ENCODE measurements at places on chromosomes 4 and X. TPM values are rescaled to one million over a fixed set of nuclear protein-coding genes. Genes with fewer than 3 reads are reported as not detected.

The FAM241A gene
- total RNA-seq: 4.4 TPM

The HS6ST2 gene
- 0.14 TPM for total RNA-seq

The COX18 gene
- 10.9 TPM for total RNA-seq

The CT47C1 gene
- total RNA-seq: not detected

The MAGEC3 gene
- not detected for total RNA-seq

DNA sequence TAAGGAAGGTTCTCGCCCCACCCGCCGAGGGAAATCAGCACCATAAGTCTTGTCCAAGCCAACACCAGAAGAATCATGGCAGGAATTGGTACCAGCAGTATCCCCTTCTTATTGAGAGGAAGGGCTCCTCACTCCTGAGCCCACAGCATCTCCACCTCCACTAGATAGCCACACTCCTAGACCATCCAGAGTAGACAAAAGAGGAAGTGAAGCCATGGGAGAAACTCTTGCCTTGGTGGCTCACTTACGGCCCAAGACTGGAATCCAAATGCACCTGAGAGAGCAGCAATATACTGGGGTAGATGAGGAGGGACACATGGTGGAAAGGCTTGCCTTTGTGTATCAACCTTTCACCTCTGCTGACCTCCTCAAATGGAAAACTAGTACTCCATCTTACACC lies 255.3 kb upstream of the PRKX start:
- H3K27ac ChIP-seq: no peak overlapping the region
- H3K4me3 ChIP-seq: no peak overlapping the region
- H3K4me1 ChIP-seq: no peaks in the 10 kb centered on the region
- H3K27me3 ChIP-seq: no peaks in the 10 kb centered on the region
- no peak for DNase-seq

- no peaks in the 10 kb centered on the region for H3K36me3 ChIP-seq
- no peak overlapping the region for H3K4me3 ChIP-seq
- peak overlapping the region; percentile 73 for H3K27ac ChIP-seq
- no peaks in the 10 kb centered on the region for H3K27me3 ChIP-seq
- no peak for DNase-seq
Measured at GRCh38 chr4:76665721-76666120, 230.7 kb downstream of the SHROOM3 start.

DNA sequence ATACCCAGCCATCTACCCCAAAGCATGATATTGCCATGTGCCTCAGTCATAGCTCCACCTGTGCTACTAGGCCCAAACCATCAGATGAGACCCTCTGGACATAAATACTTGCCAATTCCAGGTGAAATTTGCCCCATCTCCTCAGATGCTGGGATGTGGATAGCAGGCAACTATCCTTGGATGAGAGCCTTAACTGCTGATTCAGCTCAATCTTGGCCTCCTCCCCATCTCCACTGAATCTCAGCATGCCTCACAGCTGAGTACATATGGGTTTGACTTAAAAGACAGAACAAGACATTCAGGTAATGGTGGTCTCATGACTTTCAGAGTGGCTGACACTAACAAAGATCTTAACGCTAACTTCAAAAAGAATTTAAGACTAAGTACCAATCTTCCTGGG lies 50.8 kb upstream of the KLHL13 start:
- H3K36me3 ChIP-seq: no peaks in the 10 kb centered on the region
- no peak overlapping the region for H3K27ac ChIP-seq
- no peak overlapping the region for H3K4me3 ChIP-seq
- DNase-seq: no peak
- H3K4me1 ChIP-seq: no peaks in the 10 kb centered on the region

GRCh38 chr4:7320206-7320797 lies 114.4 kb downstream of the PSAPL1 start:
- H3K27me3 ChIP-seq: no peaks in the 10 kb centered on the region
- no peak for DNase-seq
- no peak overlapping the region for H3K27ac ChIP-seq
- no peaks in the 10 kb centered on the region for H3K36me3 ChIP-seq
- H3K4me3 ChIP-seq: no peak overlapping the region
